NCI-H1694 treated with DMSO at 0.1 percent for 48 hours (cell line): ENCODE measurements at places on chromosomes 7 and 10.

DNA sequence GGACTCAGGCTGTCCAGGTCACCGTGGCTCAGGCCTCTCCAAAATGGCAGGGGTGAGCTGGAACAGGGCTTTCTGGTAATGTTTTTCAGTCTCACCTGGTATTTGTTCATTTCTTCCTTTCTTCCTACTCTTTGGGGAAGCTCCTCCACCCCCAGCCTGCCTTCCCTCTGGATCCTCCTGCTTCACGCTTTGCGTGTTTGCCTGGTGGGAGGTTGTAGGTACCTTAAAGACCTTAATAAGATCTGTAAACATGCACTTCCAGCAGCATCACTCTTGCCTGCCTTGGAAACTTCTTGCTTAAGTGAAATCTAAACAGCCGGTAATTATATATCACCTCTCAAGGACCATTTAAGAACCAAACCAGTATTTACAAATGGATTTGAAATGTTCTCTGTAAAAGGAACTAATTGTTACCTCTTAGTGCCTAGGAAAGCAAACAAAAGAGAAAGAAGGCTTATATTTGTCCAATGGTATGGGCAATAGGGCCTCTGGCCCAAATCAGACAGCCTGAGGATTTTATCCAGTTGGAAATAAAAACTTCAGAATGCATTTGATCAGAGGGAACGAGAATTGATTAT lies 339.9 kb downstream of the CCSER2 start:
- no peak for DNase-seq

- DNase-seq, result no peak
These were observed 258.4 kb downstream of the EXOC4 start for GRCh38 chr7:133511252-133511651.

DNA sequence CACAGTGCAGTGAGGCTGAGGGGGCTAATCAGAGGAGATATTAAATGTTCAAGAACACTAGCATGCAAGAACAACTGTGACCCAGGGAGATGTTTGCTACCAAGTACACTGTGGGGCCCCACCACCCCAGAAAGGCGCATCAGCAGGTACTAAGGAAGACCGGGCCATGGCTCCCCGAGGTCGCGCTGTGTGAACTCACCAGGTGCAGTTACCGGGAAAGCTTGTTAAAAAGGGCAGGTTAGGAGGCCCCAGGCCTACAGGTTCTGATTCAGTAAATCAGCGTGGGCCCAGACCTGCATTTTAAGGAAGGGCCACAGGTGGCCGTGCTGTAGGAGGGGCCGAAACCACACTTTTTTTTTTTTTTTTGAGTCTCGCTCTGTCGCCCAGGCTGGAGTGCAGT lies 54.6 kb downstream of the TMEM209 start:
- DNase-seq, result no peak

- DNase-seq, result no peak
These were observed 179.3 kb downstream of the PFKFB3 start for GRCh38 chr10:6382081-6382480.

DNA sequence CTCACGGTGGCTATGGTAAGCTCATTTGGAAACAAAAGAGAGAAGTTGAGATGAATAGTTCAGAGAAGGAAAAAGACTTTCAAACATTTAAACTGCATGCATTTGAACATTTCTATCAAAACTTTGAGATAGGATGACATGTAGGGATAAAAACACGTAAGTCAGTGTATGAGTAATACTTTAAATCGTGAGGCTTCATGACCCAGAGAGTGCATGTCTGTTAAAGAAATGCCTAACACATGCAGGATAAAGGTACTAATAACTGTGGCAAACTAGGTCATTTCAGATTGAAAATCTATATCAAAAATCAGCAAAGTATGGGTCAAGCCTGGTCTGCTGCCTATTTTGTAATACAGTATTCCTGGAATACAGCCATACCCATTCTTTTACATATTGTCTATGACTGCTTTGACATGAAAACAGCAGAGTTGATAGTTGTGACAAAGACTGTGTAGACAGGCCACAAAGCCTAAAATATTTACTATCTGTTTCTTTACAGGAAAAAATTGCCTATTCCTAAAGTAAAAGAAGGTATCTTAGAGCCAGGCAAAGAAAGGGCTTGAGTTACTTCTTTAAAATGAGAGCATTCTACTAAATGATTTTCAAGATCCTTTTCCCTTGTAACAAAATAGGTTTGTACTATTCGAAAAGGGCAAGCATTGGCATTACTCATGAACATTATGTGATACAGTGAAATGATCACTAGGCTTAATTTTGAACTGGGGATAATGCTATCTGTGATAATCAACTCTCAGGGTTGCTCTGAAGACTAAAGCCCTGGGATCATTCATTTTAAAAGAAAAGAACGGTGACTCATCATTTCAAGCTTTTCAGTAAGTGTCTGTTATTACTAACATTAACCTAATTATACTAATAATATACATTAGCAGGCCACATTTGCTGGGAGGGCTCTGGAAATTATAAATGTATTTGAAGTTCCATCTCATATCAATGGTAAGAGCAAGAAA lies 185.9 kb downstream of the CRPPA start:
- DNase-seq, result no peak

DNA sequence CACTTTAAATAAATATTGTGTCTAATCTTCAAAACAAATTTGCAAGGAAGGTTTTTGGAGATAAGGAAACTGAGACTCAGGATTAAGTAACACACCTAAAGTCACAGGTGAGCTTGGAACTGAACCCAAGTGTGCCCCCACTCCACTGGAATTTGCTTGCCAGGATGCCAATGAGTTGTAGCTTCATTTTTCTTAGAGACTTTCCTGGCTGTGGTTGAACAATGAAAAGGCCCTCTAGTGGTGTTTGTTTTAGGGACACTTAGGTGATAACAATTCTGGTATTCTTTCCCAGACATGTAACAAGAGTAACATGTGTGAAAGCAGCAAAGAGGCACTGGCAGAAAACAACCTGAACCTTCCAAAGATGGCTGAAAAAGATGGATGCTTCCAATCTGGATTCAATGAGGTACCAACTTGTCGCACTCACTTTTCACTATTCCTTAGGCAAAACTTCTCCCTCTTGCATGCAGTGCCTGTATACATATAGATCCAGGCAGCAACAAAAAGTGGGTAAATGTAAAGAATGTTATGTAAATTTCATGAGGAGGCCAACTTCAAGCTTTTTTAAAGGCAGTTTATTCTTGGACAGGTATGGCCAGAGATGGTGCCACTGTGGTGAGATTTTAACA lies 1.5 kb downstream of the IL6 start:
- DNase-seq, result peak; percentile 13

DNA sequence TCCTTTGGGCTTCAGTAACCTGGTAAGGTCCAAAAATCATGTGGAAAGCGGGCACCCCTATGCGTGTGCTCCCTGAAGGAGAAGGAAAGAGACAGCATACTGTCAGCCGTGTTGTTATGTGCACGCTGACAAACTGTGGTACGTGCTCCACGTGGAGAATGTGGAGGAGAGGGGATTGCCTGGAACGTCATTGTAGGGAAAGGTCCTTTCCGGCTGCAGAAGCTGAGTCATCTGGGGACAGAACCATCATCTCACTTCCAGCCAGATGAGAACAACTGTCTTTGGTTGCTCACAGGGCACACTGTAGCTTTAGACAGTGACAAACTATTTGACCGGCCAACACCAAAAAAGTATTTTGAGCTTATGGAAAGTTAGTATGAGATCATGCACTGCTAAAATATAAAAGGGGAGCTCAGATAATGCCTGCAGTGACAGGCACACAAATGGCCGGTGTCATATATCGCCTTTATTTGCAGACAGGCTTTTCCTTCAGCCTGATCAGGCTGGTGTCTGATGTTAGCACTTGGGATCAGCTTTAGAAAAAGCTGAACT lies 38.8 kb upstream of the GRB10 start:
- DNase-seq, result no peak
